Activated CD4-positive, alpha-beta T cell treated with anti-CD3 and anti-CD28 coated beads, Interleukin-2, amount 50 U/mL, for 1 hour (primary cell): ENCODE measurements at places on chromosomes 16 and 17.

DNA sequence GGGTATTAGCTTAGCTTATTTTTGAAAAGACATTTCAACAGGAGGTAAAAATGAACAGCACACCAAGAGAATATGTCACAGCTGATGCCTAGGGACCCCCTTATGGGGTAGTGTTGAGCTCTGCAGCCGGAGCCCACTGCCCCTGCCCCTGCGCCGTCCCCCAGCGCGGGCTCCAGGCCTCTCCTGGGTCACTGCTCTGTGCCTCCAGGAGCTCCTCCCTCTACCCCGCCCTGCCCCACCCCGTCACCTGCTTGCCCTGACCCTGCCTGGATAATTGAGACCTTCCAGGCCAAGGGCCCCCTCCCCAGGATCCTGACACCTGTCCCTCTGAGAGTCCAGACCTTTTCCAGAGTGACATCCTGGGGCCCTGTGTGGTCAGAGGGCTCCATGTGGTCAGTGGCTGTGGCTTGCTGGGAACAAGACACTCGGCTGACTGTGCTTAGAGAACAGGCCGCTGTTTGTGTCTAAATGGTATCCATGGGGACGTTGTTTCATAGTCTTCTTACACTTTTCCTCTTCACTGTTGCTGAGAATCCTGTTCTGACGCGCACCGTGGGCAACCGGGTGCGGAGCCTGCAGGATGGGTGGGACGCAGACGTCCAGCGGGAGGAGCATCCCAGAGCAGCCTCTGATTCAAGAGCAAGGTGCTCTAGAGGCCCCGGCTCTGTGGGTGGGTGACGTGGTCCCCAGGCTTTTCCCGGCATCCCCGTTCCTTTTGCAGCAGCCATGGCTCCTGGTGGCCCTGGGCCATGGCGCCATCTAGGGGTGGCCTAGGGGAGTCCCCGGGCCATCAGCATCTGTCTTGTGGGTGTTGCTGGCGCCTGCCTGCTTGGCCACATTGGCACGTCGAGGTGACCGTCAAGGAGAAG lies 20.0 kb upstream of the WFIKKN1 start:
- peak; percentile 58 for DNase-seq

DNA sequence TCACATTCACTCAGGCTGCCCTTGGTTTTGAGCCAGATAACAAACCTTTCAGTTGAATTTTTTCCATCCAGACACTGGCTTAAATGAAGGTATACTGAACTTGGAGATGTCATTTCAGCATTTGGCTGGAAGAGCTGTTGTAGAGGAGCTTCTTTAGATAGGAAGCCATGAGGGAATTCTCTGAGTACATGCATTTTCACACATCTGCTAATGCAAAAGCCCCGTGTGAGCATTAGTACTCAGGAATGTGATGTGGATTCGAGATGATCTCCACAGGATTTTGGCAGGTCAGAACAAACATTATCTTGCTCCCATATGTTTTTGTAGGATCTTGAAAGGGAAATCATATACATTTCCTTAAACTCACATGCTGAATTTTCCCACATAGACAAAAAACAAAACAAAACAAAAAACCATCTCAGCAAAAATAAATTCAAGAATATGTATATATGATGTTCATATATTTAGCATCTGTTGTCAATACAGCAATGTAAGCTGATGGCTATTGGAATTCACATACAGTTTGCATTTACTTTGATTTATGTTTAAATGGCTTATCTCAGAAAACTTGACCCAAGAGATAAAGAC lies 277.2 kb upstream of the TBX2 start:
- DNase-seq: no peak

DNA sequence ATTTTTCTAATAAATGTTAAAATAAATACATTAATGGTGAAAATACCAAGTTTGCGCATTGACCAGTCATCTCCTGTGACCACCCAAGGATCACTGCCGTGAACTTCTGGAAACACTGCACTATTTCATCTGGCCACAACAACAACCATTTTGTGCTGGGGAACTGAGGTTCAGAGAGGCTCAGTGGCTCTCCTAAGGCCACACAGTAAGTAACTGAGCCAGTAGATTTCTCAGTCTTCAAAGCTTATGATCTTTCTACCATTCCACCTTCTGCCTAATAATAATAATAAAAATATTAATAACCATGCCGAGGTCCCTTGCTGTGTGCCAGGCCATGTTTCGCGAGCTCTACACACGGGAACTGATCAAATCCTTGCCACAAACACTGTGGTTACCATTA lies 182.0 kb downstream of the IRF8 start:
- DNase-seq: no peak

DNA sequence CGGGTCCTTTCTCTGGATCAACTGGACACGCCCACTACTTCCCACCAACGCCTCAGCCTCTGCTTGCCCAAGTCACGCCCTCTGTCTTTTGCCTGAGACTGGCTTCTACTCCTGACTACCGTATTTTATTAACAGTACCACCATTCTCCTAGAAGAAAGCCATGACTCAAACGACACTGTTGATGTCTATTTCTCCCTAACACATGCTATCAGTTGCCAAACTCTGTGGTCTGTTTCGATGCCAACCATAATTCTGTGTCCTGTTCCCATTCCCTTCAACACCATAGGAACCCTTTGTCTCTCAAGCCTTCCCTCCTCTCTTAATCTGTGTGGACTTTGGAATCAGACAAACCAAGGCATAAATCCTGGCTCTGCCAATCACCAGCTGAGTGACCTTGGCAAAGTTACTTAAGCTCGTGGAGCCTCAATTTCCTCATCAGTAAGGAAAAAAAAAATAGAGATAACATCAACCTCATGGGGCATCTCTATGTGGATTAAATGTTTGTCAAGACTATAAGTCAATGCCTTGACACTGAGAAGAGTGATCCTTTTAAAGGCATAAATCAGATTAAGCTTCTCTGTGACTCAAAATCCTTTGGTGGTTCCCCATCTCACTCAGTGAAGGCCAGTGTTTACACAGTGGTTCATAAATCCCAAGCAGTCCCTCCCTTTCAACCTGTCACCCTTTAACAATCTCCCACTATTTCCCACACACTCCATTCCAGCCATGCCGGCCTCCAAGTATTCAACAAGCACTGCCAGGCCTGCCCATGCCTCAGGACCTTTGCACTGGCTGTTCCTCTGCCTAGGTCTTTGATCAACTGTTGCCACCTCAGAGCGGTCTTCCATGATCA lies 45.6 kb downstream of the ERN1 start:
- no peak for DNase-seq

- DNase-seq: no peak
Measured at GRCh38 chr17:2687074-2687418, 24.5 kb downstream of the CLUH start.

DNA sequence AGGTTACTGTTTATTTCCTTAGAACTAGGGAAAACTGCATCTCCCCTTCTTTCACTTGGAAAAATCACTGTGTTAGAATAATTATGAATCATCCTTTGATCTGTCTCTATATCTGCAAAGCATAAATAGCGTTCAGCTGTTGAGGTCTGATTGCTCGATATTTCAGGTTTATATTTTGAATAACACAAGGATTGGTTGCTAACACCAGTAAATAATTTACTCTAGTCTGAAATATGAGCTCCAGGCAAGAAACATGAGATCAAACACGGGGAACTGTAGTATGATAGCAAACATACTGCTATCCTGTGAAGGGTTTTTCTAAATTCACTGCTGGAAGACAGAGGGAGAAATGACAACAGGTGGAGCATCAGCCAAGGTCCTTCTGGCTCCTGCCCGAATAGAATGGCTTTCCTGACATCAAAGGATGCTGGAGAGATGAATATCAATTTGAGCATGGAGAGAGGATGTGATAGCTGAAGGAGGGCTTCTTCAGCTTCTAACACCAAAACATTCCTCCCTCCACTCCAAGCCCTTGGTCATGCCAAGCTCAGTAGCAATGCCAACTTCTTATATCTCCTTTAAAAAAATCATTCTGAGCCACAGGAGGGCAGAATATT lies 450.3 kb downstream of the SHISA9 start:
- no peak for DNase-seq

DNA sequence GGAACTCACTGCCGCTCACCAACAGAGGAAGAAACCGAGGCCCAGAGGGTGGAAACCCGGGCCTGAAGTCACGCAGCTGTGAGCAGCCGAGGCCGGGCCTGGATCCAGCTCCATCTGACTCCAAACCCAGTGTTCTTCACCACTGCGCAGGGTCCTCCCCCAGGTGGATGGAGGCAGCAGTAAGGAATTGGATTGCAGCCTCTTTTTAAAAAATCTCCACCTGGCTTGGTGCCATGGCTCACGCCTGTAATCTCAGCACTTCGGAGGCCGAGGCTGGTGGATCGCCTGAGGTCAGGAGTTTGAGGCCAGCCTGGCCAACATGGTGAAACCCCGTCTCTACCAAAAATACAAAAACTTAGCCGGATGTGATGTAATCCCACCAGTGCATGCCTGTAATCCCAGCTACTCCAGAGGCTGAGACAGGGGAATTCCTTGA lies 177.2 kb downstream of the FOXL1 start:
- no peak for DNase-seq

DNA sequence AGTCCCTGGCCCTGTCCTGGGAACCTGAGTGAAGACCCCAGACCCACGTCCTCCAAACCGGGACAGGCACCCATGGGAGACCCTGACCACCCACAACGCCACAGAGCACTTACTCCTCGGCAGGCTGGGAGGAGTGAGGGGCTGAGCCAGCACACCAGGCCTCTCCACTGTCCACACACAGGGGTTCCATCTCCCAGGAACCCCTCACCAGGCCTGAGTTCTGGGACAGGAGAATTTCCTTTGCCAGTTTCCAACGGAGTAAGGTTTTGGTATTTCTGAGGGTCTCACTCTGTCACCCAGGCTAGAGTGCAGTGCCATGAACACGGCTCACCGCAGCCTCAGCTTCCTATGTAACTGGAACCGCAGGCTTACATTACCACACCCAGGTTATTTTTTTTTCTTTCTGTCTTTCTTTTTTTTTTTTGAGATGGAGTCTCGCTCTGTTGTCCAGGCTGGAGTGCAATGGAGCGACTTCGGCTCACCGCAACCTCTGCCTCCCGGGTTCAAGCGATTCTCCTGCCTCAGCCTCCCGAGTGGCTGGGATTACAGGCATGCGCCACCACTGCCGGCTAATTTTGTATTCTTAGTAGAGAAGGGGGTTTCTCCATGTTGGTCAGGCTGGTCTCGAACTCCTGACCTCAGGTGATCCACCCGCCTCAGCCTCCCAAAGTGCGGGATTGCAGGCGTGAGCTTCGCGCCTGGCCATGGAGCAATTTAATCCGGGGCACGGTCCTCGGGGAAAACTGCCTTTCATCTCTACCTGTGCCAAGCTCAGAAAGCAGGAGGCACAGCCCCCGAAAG lies 1.6 kb downstream of the PGAP6 start:
- no peak for DNase-seq

DNA sequence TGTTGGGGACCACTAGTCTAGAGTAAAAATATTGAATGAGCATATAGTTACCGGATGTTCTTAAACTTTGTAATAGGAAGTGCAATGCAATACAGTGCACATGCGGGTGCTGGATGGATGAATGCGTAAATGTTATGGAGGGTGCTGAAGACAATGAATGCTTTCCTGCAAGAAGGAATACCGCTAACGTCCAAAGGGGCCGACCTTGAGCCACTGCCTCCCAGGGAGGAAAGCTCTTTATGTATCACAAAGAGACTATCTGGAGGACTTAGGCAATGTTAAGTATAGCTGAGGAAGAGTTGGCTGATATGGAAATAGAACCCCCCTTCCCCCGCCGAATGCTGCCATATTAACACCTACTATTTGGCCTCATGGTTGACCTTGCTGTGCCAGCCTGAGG lies 27.5 kb upstream of the SHCBP1 start:
- no peak for DNase-seq

- no peak for DNase-seq
Measured at GRCh38 chr17:64692187-64692586, 30.1 kb upstream of the SMURF2 start.

GRCh38 chr16:12590963-12591362 lies 212.7 kb downstream of the CPPED1 start:
- no peak for DNase-seq

DNA sequence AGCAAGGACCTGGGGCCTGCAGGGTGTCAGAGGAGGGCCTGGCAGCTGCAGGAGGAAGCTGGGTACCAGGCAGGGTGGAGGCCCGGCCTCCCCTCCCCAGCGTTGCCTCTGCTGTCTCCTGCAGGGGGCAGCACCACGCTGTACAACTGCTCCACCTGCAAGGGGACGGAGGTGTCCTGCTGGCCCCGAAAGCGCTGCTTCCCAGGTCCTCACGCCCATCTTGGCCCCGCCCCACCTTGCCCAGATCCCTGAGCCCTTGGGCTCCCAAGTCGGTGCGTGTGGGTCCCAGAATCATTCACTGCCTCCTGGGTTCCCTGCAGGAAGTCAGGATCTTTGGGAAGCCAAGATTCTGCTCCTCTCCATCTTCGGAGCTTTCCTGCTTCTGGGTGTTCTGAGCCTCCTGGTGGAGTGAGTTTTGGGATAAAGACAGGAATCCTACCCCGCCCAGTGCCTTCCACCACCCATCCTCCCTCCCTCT lies 1.2 kb downstream of the TMEM95 start:
- peak; percentile 84 for DNase-seq

DNA sequence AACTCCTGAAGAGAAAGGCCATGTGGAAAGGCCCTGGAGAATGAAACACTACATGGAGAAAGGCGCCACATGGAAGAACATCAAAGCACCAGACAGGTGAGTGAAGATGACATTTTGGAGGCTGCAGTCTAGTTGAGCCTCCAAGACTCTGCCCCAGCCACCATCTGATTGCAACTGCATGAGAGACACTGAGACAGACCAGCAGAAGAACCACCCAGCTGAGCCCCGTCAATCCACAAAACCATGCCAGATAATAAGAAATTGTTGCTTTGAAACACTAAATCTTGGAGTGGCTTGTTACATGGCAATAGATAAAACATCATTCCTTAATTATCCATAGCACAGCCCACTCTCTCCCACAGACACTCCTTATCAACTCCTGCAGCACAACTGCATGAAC lies 4.8 kb downstream of the GAS7 start:
- no peak for DNase-seq

DNA sequence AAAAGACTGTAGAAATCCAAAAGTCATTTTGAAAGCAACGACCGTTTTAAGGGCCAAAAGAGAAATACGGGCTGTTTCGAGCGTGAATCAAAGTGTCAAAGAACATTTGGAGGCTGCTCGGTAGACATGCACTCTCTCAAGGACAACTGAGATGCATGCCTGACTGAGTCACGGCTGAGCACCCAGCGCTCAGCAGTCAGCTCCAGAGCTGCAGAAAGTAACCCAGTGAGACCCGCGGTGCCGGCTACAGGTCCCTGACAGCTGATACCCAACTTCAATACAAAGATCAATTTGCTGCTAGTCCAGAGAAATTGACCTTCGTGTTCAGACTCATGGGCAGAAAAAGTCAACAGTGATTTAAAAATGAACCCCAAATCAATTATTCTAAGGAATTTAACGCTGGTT lies 214.9 kb downstream of the STX8 start:
- DNase-seq: no peak

DNA sequence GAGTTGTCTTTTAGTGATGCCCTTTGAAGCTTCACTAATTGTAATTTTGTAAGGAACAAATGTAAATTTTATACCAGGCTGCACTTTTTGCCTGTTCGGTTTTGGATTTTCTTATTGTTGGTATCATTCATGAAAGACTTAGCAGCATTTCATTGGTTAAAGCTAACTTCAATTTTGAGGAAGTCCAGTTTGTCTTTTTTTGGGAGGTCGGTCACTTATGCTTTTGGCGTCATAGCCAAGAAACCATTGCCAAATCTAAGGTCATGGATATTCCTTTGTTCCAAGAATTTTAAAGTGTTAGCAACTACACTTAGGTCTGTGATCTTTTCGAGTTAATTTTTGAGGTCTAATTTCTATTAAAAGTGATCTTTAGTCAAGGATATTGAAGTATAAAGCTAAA lies 77.1 kb downstream of the PRKCA start:
- DNase-seq: no peak
